ENCODE measurements at places on chromosomes 1 and 21. TPM values are rescaled to one million over a fixed set of nuclear protein-coding genes. Genes with fewer than 3 reads are reported as not detected.

The MAP3K21 gene
- total RNA-seq: not detected

The VHLL gene
- not detected for total RNA-seq

DNA sequence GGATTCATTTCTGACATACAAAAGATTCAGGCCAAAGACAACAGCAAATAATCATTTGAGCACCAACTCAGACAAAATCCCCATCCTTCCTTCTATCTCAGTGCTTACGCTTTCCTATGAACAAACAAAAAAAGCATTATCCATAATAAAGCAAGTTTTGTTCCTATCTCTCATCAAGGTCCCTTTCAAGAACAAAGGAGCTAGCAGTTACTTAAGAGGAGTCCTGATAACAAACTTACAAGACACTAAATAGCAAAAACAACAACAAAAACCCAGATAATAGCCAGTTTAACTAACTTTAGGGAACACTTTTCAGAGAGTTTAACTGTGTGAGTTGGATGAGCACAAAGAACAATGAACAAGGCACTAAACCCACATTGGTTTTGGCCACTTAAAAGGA is 10.5 kb downstream of the EVI5 start:
- H3K36me3 ChIP-seq: no peaks in the 10 kb centered on the region
- H3K4me3 ChIP-seq: no peak overlapping the region
- no peak overlapping the region for H3K27ac ChIP-seq
- no peak for DNase-seq

GRCh38 chr21:25560271-25560685 is 47.0 kb downstream of the MRPL39 start:
- 0 out of 2 replicates have a peak, but pooled peaks cover 14% of the 10 kb centered on the region for H3K4me1 ChIP-seq
- H3K27ac ChIP-seq: no peak overlapping the region
- H3K27me3 ChIP-seq: no peaks in the 10 kb centered on the region
- no peak overlapping the region for H3K4me3 ChIP-seq

DNA sequence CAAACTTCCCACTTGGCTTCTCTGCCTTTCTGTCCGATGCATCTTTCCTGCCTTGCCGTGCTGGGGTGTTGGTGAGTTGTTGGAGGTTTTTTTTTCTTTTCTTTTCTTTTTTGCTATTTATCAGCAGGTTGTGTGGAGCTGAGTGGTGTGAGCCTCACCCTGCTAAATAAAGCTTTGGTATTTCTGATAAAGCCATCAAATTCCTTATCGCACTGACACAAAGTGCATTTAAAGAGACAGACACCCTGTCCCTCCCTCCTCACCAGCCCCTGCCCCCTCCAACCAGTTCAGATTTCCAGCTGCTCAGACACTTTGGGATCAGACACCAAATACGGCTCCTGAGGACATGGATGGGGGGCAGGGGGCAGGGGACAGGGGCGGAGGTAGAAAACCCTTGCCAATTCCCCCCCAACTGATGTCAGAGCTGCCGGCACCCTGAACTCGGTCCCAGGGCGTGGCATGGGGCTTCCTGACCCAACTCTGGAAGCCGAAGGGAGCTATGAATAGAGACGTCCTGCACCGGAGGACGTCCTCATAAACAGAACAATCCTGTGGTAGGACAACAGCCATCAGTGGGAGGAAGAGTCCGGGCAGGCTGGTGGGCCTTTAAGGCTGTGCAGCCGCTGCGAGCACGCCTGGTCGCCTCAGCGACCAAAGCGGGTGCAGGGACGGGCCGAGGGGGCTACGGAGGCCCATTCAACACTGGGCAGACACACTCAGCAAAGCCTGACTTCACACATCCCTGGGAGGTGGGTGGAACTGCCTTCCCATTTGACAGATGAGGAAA is 79.0 kb downstream of the CASZ1 start:
- no peak overlapping the region for H3K4me3 ChIP-seq
- no peak for DNase-seq
- H3K27ac ChIP-seq: no peak overlapping the region

All from GM23248 (cell line).